ENCODE measurements at places on chromosomes 12 and 14. TPM values are rescaled to one million over a fixed set of nuclear protein-coding genes. Genes with fewer than 3 reads are reported as not detected.

- DNase-seq = no peak
These were observed 95.3 kb upstream of the MED13L start for GRCh38 chr12:116372815-116373214.

HOTAIR gene
- not detected for total RNA-seq

- no peak for DNase-seq
These were observed 554 bp upstream of the ATF7 start for GRCh38 chr12:53626702-53627169.

DNA sequence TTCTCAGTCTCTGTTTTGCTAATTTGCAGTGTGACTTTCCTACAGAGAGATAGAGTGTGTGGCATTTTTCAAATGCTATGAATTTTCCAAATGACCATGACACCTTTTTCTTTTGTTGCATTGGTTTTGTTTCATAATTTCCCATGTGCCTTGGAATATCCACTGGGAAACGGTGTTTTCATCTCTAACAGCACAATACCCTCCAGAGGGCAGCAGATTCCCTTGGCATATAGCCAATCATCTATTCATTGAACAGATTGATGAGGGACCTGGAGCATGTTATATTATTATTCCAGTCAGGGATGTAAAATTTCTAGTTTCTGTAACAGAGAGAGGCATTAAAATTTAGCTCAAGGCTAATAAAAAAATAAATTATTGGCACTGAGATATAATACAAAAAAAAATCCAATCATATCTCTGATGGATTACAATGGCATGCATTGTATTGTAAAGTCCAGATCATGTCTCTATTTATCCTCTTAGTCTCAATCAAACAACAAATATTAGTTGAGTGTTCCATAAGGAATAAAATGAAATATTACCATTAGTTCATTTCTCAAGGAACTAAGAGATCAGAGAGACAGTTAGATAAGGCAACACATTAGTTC is 29.6 kb upstream of the NTN4 start:
- no peak for DNase-seq

CNIH1 gene
- total RNA-seq = 95.1 TPM

DNA sequence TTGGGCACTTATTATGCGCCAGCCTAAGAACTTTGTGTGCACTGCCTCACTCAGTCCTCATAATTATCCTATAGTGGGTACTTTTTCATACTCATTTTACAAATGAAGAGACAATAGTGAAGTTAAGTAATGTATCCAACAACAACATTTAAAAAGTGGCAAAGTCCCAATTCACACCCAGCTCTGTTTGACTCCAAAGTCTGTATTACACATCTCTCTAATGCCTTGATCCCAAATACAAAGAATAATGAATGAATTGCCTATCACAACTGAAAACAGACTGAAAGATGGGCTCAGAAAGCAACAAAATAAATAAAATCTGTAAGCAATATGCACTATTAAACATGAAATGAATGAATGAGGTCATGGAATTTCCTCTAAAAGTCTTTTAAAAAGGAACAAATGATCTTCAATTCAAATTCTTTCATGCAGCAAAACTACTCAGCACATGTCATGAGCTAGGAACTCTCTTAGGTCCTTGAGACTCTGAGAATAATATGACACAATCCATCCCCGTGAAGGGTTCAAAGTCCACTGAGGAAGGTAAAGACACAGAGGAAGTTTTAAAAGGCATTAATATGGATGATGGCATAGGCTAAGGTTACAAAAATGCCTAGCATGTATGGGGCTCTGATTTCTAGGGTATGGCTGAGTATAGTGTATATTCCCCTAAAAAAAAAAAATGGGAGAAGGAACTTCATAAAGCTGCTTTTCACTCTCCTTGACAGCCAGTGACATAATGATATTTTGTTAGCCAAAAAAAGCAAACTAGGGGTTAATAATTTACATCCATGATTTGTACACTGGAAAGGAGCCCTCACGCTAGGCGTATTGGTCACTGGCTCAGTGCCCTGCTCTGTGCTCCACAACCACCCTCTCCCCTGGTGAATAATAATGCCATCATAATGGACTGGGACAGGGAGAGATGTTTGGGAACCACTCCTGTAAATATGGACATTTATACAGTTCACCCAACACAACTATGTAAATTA is 103.4 kb downstream of the SLC2A13 start:
- DNase-seq = no peak

- DNase-seq = no peak
These were observed 40.7 kb downstream of the WNK1 start for GRCh38 chr12:793037-793436.

TMPRSS12 gene
- not detected for total RNA-seq

GRCh38 chr12:121806009-121806545 is 2.3 kb downstream of the SETD1B start:
- no peak for DNase-seq

DNA sequence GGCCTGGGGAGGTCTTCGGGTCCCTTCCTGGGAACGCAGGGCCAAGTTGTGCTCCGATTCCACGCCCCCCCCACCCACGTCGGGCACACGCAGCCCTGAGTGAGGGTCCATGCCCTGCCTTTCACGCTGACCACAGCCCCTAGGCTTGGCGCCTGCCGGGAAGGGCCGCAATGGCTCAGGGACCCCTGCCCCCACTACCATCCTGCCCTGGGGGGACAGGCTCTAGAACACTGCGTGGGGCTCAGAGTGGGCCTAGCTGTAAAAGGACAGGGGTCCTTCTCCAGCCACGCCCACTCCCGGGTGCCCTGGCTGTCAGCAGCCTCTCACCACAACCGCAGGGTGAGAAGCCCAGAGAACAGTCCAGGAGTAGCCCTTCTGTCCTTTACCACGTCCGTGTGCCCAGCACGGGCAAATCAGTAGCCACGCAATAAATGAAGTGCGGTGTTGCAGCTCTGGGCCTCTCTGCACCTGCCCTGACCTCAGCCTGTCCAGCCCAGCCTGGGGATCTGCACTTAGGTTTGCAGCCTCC is 9.4 kb upstream of the GPR68 start:
- no peak for DNase-seq

DIO2 gene
- 113 TPM for total RNA-seq

DNA sequence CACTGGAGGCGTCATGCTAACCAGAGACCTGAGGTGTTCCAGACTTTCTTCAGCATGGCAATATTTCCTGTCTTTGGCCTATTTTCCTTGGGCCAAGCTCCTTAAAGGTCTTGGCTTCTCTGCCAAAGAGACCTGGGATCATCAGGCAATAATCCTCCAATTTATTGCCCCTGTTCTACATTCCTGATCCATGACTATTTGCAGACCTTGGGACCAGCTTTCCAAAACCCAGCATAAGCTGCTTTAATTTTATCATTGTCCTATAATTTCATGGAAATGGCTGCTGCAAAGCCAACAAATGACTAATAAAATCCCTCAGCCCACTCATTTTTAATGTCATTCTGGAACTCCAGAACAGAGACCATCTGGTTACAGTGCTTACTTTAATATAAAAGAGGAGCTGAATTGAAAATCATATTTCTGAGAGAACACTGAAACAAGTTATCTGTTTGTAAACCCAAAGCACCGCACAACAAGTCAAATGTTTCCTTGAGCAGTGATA is 166.9 kb upstream of the BTG1 start:
- no peak for DNase-seq

- DNase-seq = no peak
These were observed 60.8 kb downstream of the SETD3 start for GRCh38 chr14:99419905-99420304.

GRCh38 chr12:51622564-51622963 is 31.5 kb downstream of the SCN8A start:
- DNase-seq = no peak

LHX5 gene
- not detected for total RNA-seq

DNA sequence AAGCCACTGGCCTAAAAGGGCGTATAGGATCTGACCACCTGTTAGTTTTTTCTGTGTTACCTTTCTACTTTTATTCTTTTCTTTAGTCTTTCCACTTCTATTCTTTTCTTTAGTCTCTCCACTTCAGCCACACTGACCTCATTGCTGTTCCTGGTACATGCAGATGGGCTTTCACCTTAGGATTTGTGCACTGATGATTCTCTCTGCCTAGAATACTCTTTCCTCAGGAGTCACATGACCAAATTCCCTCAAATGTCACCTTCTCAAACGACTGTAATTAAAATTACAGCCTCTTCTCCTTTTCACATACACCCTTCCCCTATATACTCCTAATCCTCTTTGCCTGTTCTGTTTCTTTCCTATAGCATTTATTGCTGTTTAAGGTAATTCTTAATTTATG is 36.0 kb downstream of the GPHN start:
- no peak for DNase-seq

- no peak for DNase-seq
These were observed 1031.3 kb downstream of the FSCB start for GRCh38 chr14:43475757-43476156.

TEX52 gene
- total RNA-seq = not detected

DNA sequence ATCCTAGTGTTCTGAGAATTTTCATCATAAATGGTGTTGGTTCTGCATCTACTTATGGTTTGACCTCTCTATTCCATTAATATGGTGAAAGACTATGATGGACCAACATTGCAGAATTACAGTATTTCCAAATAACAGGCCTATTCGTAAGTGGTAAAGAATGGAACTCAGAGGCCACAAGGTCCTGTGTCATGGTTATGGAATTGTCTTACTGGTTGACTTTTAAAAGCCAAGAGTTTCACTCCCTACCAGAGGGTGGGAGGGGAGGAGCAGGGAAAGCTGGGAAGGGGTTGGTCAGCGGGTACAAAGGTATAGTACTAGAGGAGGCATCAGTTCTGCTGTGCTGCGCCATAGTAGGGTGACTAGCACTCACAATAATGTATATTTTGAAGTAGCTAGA is 153.4 kb downstream of the TMEM132D start:
- no peak for DNase-seq

ZFHX2 gene
- 0.42 TPM for total RNA-seq

GRCh38 chr12:123164710-123165261 is 13.9 kb upstream of the PITPNM2 start:
- DNase-seq = no peak

SELPLG gene
- 7.6 TPM for total RNA-seq

DNA sequence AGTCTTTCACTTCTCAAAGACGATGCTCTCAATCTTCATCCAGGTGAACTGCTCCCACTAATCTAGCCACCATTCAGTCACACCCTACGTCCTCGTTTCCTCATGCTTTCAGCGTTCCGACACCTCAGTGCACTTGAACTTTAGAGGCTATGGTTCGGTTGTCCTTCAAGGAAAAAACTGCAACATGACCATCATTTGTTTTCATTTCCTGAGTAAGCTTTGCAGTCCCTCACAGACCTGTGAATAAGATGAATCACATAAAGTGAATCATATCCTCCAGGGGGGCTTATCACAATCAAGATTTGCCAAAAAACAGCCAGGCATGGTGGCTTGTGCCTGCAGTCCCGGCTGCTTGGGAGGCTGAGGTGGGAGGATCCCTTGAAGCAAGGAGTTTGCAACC is 80.2 kb downstream of the TMCC3 start:
- no peak for DNase-seq

CGRRF1 gene
- 13.9 TPM for total RNA-seq

DNA sequence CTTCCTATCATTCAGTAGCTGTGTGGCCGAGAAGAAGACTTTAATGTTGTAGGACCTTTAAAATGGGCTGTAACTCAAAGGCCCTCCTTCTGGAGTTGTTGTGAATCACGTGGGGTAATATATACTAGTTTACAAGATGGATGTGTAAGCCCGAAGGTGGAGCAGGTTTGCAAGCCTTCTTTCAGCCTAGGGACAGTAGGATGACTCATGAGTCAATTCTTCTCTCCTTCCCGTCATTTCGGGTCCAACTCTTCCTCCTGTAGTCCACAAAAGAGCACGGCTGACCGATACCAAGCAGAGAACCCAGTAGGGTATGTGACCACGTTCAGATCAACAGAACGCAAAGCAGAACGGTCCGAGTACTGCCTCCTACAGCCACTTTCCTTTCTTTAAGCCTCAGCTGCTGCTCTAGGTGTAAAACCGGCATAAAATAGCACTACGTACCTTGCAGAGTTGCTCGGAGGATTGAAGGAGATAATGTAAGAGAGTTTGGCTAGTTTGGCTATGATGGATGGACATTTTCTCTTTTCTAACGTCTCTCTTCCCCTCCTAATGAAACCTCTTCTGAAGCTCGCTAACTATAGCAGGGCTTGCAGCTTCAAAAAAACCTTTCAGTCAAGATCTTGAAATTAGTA is 1.3 kb upstream of the RASSF3 start:
- DNase-seq = no peak

DNA sequence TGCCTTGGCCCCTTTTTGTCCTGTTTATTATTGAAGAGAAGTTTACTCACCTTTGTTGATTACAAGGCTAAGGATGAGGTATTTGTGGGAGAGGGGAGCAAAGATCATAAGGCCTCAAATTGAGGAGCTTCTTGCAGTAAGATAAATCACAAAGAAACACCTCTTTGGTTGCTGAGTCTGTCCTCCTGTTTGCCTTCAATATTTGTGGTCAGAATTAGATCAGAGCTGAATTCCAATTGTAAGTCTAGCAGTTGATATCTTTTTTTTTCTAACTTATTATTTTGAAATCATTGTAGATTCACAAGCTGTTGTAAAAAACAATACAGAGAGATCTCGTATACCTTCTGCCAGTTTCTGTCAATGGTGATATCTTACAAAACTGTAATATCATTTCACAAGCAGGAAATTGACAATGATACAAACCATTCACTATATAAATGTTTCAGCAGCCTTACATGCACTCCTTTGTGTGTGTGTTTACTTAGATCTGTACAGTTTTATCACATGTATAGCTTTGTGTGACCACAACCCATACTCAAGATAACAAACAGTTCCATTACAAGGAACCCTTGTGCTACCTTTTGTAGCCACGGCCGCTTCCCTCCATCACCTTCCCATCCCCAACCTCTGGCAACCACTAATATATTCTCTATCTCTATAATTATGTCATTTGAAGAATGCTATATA is 97.4 kb downstream of the KICS2 start:
- DNase-seq = no peak

GRCh38 chr14:65033181-65033580 is 46.5 kb downstream of the FNTB start:
- no peak for DNase-seq

DNA sequence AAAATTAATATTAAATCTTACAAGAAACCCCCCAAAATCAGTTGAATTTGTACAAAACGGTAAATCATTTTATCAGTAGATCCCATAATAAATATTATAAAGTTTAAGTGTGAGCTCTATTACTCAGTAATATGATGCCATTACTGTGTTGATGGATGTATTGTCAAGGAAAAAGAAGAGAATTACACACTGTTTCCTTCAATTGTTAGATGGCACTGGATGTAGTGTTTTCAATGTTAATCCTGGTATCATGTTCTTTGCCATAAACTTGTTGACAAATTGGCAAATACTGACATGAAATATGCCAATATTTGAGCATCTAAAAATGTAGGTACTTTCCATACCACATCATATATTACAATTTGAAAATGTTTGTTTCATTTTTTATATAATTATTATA is 101.6 kb downstream of the NTS start:
- DNase-seq = no peak

DNA sequence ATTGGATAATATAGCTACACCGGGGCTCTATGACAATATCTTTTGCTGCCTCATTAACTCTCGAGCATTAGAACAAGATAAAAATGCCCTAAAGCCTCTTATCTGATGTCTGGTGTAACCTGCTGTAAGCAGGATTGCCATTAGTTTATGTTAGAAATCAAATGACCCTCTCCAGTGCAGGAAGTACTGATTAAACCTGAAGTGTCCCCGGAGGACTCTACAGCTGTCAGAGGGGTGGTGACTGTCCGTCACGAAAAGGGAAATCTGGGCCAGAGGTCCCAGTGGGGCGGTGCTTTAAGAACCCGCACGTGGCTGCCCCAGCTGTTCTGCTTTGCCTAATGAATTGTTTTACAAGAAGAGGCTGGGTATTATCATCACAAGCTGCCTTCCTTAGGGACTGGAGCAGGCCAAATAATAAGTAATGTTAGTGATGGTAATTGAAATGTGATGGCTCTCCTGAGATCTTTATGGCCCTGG is 55.7 kb downstream of the LIN52 start:
- DNase-seq = no peak

Measured in esophagus squamous epithelium (tissue), 5 donors.